ENCODE measurements at places on chromosomes 7 and 10.

DNA sequence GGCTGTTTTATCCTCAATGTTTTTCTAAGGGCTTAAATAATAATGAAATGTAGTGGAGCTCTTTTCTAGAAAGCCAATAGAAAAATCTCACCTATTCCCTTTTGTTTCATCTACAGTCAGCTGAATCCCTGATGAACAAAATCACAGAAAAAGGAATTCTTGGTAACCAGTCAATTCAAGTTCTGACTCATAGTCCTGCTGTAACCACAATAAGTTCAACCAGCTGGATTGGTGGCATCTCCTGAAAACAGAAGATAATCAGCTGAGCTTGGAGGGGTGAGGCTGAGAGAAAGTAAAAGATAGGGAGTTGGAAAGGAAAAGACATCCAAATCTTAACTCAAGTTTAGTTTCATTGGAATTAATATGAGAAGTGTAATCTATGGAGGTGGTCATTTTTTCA, 772.1 kb downstream of the CCSER2 start:
- no peak for DNase-seq

- no peak for DNase-seq
Observed at GRCh38 chr10:57825015-57825414, 442.7 kb downstream of the IPMK start.

DNA sequence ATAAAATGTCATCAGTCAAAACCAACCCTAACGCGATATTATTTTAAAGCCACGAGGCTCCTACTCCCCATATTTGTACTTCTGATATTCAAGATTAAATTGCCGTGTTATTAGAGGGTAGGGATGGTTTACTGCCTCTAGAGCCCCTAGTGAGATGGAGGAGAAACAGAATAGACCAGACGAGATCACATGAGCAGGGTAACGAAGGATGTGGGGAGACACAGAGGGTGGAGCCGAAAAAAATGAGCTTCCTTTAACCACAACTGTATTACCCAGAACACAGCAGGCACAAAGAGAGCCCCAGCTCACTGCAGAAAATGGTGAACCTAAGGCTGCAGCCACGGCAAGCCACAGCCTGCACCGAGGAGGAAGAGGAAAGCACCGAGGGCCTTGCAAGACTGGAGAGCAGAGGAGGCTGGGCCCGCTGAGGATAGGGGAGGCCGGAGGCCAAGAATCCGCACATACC, 14.3 kb downstream of the ZC3HAV1 start:
- DNase-seq, result no peak

DNA sequence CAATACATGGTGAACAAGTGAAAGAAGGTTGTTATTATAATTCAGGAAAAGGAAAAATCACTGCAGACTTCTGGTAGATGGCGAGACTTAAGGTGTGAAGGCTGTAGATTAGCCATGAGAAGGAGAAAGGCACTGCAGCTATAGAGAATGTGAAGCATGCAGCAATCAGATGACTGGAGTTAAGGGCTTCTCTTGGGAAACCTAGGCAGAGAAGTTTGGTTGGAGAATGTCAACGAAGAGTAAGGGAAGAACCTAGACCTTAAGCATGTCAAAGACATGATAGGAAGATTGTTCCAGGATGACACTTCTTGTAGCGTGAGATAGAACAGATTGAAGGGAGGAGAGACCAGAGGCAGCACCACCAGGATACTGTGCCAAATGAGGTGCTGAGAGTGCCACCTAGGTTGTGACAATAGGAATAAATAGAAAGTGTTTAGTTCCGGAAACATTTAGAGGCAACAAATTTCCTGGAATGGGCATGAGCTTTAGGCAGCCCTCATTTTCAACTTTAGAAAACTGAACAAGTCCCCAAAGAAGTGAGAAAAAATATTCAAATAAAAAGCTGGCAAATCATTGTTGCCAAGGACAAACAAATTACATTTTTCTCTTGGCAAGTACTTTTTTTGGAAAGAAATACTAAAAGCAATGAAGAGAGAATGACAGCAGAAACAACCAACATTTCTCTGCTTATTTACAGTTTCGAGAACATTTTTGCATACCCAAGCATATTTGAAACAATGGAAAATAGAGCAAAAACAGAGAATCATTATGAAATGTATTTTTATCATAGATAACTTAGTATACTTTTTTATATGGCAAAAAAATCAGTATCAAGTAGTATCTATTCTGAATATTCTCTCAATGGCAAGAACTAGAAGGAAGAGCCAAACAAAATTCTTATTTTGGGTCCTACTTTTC, 4.9 kb downstream of the LRRC17 start:
- DNase-seq, result no peak

GRCh38 chr7:137642472-137642871, 204.3 kb downstream of the DGKI start:
- DNase-seq, result no peak

GRCh38 chr7:124201768-124202349, 169.0 kb upstream of the TMEM229A start:
- DNase-seq, result no peak

Data from ovary (tissue), 10 donors.